ENCODE measurements at places on chromosomes 7 and 10.

GRCh38 chr10:17708821-17709220 lies 43.2 kb upstream of the TMEM236 start:
- no peak for DNase-seq

GRCh38 chr10:87613751-87614150 lies 45.9 kb upstream of the PAPSS2 start:
- no peak for DNase-seq

GRCh38 chr7:94301024-94301586 lies 93.6 kb upstream of the COL1A2 start:
- peak; percentile 43 for DNase-seq

DNA sequence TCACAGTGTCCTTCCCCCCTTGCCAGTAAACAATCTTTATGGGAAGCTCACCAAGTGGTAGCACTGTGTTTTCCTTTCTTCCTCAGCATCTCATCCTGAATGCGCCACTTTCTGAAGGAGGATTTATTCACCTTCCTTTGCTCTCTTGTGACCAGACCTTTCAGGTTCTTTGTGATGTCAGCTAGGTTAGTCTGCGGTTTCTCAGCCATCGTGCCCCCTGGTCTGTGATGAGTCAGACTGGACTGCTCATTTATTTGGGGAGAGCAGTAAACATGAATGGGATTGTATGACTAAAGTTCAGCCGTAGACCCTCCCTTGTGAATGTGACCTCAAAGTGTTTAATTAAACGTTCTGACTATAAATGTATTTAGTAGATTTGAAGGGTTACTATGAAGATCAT lies 235.1 kb upstream of the CELF2 start:
- DNase-seq: no peak

DNA sequence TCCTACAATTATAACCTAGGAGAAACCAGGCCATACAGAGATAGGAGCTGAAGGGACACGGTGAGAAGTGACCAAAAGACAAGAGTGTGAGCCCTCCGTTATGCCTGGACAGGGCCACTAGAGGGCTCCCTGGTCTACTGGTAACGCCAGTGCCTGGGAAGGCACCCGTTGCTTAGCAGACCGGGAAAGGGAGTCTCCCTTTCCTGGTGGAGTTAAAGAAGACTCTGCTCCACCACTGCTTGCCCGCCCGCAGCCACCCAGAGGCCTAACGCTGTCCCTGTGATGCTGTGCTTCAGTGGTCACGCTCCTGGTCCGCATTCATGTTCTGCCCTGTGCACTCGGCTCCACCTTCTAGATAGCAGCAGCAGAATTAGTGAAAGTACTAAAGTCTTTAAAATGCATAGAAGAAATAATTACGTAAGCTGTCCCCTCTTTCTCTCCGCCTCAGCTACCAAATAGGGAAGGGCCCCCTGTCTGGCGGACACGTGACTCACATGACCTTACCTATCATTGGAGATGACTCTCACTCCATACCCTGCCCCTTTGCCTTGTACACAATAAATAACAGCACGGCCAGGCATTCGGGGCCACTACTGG lies 34.8 kb downstream of the GRID2IP start:
- peak; percentile 80 for DNase-seq

GRCh38 chr7:132373879-132374278 lies 202.4 kb downstream of the PLXNA4 start:
- no peak for DNase-seq

DNA sequence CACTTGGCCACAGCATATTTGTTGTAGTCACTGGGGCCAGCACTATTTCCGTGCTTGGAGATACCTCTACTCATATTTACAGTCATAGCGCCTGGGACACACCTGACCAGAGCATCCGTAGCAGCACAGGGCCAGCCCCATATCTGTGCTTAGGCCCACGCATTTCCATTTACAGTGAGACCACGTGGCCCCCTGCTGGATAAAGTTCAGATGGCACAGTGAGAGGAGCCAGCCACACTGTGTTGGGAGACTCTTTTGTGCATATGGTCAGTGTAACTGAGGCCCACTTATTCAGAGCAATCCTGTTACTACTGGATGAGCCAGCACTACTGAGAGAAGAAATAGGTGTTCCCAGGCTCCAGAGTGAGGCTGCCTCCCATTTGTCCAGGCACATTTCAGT lies 455.3 kb downstream of the REEP3 start:
- DNase-seq: peak; percentile 51

DNA sequence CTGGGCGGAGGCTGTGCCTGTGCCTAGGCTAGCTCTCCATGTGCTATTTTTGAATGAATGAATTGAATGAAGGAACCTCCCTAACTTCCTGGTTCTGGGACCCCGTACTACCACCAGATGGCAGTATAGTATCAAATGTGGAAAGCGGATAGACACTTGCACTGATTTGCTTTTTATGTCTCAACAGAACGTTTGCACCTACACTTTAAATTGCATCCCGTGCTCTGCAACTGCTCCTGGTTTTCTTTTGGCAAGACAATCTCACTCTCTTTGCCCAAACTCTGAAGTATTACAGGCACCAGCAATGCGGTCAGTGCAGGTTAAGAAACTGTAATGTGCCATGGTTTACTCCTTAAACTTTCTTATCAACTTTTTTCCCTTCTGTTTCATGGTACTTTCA lies 6.5 kb downstream of the FZD8 start:
- peak; percentile 50 for DNase-seq

DNA sequence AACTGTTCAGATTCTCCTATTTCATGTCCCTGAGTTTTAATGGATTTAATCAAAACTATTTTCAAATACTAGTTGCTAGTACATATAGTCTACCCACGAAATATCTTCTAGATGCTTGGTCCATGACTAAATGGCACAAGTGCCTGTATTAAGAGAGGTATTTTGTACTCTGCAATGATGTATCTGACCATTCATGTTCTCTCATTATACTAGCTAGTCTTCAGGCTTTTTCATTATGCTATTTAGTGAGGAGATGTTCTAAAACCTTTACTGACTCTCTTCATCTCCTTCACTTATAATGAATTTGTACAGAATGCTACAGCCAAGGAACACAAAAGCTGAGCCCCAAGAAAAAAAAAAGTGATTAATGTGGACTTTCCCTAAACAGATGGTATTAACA lies 222.5 kb downstream of the AHR start:
- DNase-seq: no peak

GRCh38 chr10:21203473-21204107 lies 306.5 kb upstream of the NEBL start:
- DNase-seq: no peak

DNA sequence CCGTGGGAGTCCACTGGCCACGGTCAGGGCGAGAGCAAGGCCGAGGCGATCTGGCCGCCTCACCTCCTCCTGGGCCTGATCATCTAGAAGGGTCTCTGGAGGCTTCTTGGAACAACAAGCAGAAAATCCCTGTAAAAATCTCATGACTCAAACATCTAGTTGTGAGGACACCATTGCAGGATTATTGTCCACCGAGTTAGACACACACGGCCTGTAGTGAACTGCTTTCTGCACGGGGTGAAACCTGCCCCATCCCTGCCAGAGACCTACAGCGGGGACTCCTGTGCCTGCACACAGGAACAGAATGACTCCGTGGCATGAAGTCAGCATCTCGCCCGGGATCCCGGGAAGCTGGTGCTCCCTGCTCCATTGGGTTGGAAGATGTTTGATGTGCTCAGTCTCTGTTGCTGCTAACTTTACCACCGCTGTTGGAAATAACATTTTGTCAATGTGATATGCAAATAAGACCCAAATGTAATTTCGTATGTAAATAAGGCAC lies 267.0 kb upstream of the TCERG1L start:
- no peak for DNase-seq

GRCh38 chr7:47453093-47454061 lies 128.5 kb downstream of the TNS3 start:
- no peak for DNase-seq

- no peak for DNase-seq
These were observed 15.0 kb downstream of the GIMAP8 start for GRCh38 chr7:150465414-150465813.

DNA sequence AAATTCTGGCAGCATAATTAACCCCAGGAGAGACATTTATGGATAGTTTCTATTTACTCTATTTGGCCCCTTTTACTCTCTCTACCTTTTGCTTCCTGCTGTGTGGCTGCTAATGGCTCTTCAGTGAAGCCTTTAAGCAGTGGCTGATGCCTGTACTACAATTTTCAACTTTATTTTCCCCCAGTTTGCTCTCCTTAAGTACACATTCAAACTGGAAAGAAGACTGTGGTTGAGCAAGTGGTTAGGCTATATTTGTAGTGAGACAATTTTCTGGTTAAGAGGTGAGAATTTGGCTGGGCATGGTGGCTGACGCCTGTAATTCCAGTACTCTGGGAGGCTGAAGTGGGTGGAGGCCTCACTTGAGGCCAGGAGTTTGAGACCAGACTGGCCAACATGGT lies 8.5 kb upstream of the RSBN1L start:
- no peak for DNase-seq

- no peak for DNase-seq
These were observed 40.7 kb upstream of the ANAPC16 start for GRCh38 chr10:72175149-72175548.

DNA sequence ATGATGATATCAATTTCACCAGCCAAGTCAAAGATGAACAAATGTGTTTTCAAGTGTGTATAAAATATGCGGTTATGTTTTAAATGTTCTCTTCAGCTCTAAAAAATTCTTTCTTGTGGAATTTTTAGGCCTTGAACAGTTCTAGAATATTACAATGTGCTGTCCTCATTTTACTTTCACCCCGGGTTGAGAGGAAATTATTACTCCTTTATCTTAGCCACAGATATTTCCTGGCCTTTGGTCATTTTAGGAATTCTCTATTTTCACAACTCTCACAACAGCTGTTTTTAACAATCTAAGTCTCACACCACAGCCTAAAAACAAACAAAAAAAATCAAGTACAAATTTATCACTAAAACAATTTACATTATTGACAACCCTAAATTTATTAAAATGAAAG lies 112.2 kb upstream of the HGF start:
- no peak for DNase-seq

GRCh38 chr7:99035723-99036545 lies 108.0 kb downstream of the SMURF1 start:
- no peak for DNase-seq

GRCh38 chr10:64275774-64276173 lies 754.6 kb downstream of the REEP3 start:
- DNase-seq: no peak

DNA sequence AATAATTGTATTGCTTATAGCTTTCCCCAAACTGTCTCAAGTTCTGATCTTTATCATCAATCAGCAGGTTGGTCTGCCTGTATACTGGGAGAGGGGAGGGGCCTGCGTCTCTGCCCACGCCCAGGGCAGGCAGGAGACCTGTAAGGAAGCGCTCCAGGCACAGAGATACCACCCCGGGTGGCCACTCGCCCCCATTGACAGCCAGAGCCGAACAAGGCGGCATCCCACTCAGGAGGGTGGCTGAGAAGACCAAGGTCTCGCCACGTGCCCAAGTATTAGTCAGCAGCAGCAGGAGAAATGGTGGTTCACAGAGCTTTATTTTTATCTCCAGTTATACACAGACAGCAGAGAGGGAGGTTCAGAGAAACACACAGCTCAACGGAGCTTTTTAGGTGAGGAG lies 7.2 kb downstream of the STK32C start:
- DNase-seq: no peak

- no peak for DNase-seq
These were observed 27.8 kb downstream of the STEAP4 start for GRCh38 chr7:88278881-88279280.

GRCh38 chr7:85001495-85002345 lies 185.1 kb downstream of the SEMA3D start:
- DNase-seq: no peak

DNA sequence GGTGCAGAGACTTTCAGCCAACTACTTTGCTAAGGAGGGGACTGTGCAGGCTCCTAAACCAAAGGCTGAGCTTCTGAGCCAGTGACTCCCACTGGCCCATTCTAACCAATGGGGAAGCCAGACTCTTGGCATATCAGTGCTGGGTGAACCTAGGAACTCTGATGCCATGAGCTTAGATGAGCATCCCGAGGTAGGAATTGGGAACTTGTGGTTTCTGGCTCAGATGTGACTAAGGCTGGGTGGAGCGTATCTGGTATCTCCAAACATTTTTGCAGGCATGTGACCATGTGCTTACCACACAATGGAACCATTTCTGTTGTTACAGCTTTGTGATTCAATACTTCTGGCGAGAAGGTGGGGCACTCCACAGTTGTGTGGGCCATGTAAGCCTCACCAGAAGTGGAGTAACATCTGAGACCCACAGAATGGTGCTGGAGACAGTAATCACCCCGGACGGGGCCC lies 2.5 kb upstream of the AVPI1 start:
- no peak for DNase-seq

DNA sequence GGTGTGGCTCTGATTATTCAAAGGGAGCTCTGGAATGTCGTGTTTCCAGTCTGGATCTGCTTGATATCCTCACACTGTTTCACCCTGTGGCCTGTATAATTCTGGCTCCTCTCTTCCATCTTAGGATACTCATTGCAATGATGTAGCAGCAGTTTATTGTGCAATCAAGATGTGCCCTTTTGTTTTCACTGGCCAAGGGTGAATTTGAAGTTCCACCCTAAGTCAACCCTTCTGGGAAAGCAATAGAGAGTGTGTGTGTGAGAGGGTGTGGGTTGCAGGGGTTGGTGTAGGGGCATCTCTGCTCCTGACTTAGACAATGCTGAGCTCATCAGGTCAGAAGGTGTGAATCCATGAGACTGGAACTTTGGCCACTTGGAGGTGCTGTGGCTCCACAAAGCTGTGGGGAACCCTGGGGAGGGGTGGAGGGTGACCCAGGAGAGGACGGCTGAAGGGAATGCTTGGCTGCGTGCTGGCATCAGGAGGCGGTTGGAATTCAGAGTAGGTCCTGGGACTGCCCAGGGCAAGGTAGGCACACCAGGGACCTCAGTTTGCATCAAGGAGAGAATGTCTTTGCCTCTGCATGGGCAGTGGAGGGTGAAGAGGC lies 118.0 kb upstream of the PRSS58 start:
- no peak for DNase-seq

DNA sequence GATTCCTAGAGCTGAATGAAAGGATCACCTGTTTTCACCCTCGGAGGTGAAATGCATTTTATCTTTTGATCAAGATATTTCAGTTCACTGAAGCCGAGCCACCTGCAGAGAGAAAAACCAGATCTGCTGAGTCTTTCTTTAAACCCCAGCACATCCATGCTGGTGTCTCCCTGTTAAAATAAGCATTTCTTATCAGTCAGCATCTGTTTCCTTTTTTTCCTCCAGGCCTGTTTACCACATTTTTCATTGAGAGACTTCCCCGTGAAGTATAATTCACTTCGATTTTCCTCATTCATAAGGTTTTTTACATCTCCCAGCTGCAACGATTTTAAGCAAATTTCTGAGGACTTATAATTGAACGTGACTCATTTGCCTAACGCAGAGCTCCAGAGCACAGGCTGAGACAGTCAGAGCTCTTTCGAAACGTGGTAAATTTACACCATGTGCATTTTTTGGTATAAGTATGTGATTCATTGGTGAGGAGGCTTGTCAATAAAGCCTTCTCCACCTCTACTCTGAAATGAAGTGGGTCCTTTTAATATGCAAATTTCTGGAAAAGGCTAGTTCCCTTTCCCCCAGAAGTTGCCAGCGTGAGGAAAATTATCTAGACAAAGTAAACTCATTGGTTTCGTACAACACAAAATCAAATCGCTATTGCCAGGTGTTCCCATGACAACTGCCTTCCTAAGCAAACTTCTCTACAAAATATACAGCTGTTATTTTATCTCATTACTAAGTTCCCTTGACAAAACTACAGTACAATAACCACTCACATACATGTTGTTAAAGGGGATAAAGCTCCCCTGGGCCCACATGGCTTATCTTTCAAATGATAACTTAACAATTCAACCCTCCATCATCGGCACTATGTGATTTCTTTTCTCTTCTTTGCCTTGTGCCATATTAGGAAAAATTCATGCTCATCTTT lies 374.8 kb upstream of the AKR1E2 start:
- DNase-seq: no peak

All from neural crest cell (in vitro differentiated cells).